ENCODE measurements at places on chromosomes 11 and 22. TPM values are rescaled to one million over a fixed set of nuclear protein-coding genes. Genes with fewer than 3 reads are reported as not detected.

The HTR3A gene
- total RNA-seq = 0.25 TPM

The OR51G1 gene
- total RNA-seq = not detected

The TH gene
- 0.55 TPM for total RNA-seq

The SCARF2 gene
- total RNA-seq = 1.1 TPM

The SLC43A1 gene
- 280 TPM for total RNA-seq

The ABCC8 gene
- total RNA-seq = 14.9 TPM

The VSIG10L2 gene
- not detected for total RNA-seq

The CALCA gene
- not detected for total RNA-seq

The PGR gene
- 1.0 TPM for total RNA-seq

The OVOL1 gene
- total RNA-seq = 2.1 TPM

The ACR gene
- not detected for total RNA-seq

The TALDO1 gene
- 83.9 TPM for total RNA-seq

The IRAG1 gene
- 5.7 TPM for total RNA-seq

The C11orf16 gene
- not detected for total RNA-seq

The C11orf97 gene
- total RNA-seq = not detected

GRCh38 chr11:94000659-94001058 lies 20.5 kb upstream of the HEPHL1 start:
- H3K27me3 ChIP-seq = no peaks in the 10 kb centered on the region
- no peak overlapping the region for H3K27ac ChIP-seq
- no peaks in the 10 kb centered on the region for H3K4me1 ChIP-seq
- H3K36me3 ChIP-seq = no peaks in the 10 kb centered on the region

GRCh38 chr11:72568861-72569260 lies 105.4 kb downstream of the PDE2A start:
- H3K4me3 ChIP-seq = no peak overlapping the region
- no peak for DNase-seq
- no peaks in the 10 kb centered on the region for H3K27me3 ChIP-seq
- no peaks in the 10 kb centered on the region for H3K4me1 ChIP-seq
- H3K27ac ChIP-seq = no peak overlapping the region

DNA sequence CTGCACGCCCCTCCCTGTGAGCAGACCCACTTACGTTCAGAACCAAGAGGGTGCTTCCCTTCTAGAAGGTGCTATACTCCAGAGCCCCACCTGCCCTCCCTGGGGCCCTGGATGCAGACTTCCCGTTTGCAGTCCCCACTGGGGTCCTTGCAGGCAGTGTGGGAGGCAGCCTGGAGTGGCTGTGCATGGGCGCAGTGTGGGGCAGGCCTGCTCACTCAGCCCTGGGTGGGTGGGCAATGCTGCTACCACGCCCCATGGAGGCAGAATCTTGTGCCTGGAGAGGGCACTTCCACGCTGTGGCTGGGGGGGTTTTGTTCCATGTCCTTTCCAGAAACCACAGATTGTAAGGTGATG lies 116.2 kb downstream of the KCNQ1OT1 start:
- no peaks in the 10 kb centered on the region for H3K36me3 ChIP-seq
- H3K4me3 ChIP-seq = no peak overlapping the region
- H3K27ac ChIP-seq = no peak overlapping the region
- no peak for DNase-seq
- H3K4me1 ChIP-seq = no peaks in the 10 kb centered on the region

GRCh38 chr11:86070142-86071056 lies 1.5 kb upstream of the PICALM start:
- no peak overlapping the region for H3K4me3 ChIP-seq
- no peak for DNase-seq
- H3K27ac ChIP-seq = peak overlapping the region; percentile 94
- H3K27me3 ChIP-seq = no peaks in the 10 kb centered on the region
- H3K36me3 ChIP-seq = no peaks in the 10 kb centered on the region

GRCh38 chr11:86269645-86270044 lies 25.1 kb downstream of the EED start:
- no peaks in the 10 kb centered on the region for H3K27me3 ChIP-seq
- no peaks in the 10 kb centered on the region for H3K4me1 ChIP-seq
- H3K36me3 ChIP-seq = no peaks in the 10 kb centered on the region
- H3K4me3 ChIP-seq = no peak overlapping the region
- no peak for DNase-seq

GRCh38 chr11:131841028-131841427 lies 470.6 kb downstream of the NTM start:
- H3K27ac ChIP-seq = no peak overlapping the region
- no peaks in the 10 kb centered on the region for H3K27me3 ChIP-seq
- no peaks in the 10 kb centered on the region for H3K4me1 ChIP-seq
- no peaks in the 10 kb centered on the region for H3K36me3 ChIP-seq
- H3K4me3 ChIP-seq = no peak overlapping the region
- DNase-seq = no peak

- H3K27ac ChIP-seq = no peak overlapping the region
- DNase-seq = no peak
- no peaks in the 10 kb centered on the region for H3K36me3 ChIP-seq
- H3K4me1 ChIP-seq = no peaks in the 10 kb centered on the region
- H3K4me3 ChIP-seq = no peak overlapping the region
Observed at GRCh38 chr11:70481625-70482528, 83.5 kb downstream of the CTTN start.

GRCh38 chr11:45470151-45470793 lies 184.1 kb upstream of the SYT13 start:
- H3K27me3 ChIP-seq = no peaks in the 10 kb centered on the region
- H3K4me1 ChIP-seq = no peaks in the 10 kb centered on the region
- H3K27ac ChIP-seq = peak overlapping the region; percentile 36
- no peak overlapping the region for H3K4me3 ChIP-seq
- DNase-seq = peak; percentile 72

GRCh38 chr11:108620958-108621772 lies 27.6 kb upstream of the EXPH5 start:
- no peak overlapping the region for H3K27ac ChIP-seq
- no peaks in the 10 kb centered on the region for H3K4me1 ChIP-seq
- no peak overlapping the region for H3K4me3 ChIP-seq
- no peak for DNase-seq

DNA sequence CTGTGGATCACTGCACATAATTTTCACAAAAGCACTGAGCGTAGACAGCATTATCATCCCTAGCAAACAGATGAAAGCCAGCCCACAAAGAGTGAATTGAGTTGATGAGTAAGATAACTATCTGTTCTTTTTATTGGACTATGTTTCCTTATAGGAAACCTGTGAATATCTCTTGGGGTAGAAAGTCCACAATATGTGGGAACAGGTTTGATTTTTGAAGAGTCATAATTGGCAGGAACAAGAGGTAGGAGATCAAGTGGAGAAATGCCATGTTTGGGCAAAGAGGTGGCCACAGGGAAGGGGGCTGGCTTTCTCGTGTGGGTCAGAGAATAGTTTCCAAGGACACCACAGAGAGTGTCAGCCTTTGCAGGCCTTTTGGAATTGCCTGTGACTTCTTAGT lies 23.9 kb downstream of the OR51E2 start:
- H3K36me3 ChIP-seq = no peaks in the 10 kb centered on the region
- H3K27ac ChIP-seq = no peak overlapping the region
- no peaks in the 10 kb centered on the region for H3K27me3 ChIP-seq
- H3K4me3 ChIP-seq = no peak overlapping the region
- H3K4me1 ChIP-seq = no peaks in the 10 kb centered on the region
- no peak for DNase-seq

DNA sequence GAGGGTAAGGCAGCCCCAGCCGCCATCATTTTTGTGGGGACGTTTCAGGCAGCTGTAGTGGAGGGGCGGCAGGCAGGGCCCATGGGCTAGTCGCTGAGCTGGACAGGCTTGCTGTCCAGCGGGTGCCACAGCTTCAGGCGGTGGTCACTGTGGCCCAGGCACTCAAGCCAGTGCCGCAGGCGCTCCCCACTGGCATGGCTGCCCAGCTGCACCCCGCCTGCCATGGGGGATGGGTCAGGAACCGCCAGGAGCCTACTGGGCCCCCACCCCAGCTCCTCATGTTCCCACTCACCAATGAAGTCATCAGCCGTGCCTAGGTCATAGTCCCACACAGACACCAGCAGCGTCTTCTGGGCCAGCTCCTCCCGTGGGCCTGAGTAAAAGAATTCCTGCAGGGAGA lies 6.0 kb downstream of the NDUFV1 start:
- H3K27me3 ChIP-seq = no peaks in the 10 kb centered on the region
- no peak for DNase-seq
- H3K4me3 ChIP-seq = no peak overlapping the region
- H3K27ac ChIP-seq = no peak overlapping the region

DNA sequence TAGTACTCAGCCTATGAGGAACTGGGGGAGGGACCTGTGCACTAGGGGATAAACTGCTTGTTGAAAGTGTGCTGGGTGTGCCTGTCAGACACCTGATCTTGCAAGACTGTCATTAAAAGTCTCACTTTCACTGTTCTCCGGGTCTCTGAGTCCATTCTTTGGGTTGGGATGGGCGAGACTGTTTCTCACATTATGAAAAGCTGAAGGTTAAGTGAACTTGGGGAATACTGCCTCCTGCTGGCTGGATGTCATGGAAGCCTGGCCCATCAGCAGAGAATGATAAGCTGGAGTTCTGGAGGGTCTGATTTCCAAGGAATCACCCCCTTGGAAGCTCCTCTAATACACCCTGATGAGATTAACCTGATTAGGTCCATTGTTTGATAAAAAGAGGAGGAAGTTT lies 9.0 kb upstream of the VPREB1 start:
- no peak for DNase-seq
- H3K36me3 ChIP-seq = no peaks in the 10 kb centered on the region
- no peaks in the 10 kb centered on the region for H3K4me1 ChIP-seq
- no peak overlapping the region for H3K27ac ChIP-seq
- no peak overlapping the region for H3K4me3 ChIP-seq

GRCh38 chr11:3796801-3797328 lies 489 bp downstream of the NUP98 start:
- no peaks in the 10 kb centered on the region for H3K27me3 ChIP-seq
- no peak for DNase-seq
- H3K36me3 ChIP-seq = no peaks in the 10 kb centered on the region
- peak overlapping the region; percentile 92 for H3K4me3 ChIP-seq
- H3K27ac ChIP-seq = peak overlapping the region; percentile 75

GRCh38 chr22:17612057-17612456 lies 16.5 kb downstream of the ATP6V1E1 start:
- H3K4me1 ChIP-seq = no peaks in the 10 kb centered on the region
- no peaks in the 10 kb centered on the region for H3K27me3 ChIP-seq
- no peak overlapping the region for H3K27ac ChIP-seq
- H3K36me3 ChIP-seq = peaks cover 24% of the 10 kb centered on the region
- no peak for DNase-seq
- H3K4me3 ChIP-seq = no peak overlapping the region

DNA sequence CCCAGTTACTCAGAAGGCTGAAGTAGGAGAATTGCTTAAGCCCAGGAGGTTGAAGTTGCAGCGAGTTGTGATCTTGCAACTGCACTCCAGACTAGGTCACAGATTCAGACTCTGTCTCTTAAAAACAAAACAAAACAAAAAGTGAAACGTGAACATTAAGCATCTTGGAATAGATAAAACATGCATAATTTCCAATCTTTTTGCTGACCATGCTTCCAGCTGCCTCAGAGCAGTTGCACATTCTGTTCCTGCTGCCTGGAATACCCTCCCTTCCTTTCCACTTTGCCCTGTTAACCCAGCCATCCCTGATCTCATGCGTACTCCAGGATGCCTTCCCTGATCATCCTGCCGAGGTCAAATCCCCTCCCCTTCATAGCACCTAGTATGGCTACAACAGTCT lies 718 bp upstream of the CCDC88B start:
- H3K36me3 ChIP-seq = no peaks in the 10 kb centered on the region
- H3K4me1 ChIP-seq = peaks cover 3% of the 10 kb centered on the region
- H3K27me3 ChIP-seq = no peaks in the 10 kb centered on the region
- no peak overlapping the region for H3K4me3 ChIP-seq
- no peak overlapping the region for H3K27ac ChIP-seq

DNA sequence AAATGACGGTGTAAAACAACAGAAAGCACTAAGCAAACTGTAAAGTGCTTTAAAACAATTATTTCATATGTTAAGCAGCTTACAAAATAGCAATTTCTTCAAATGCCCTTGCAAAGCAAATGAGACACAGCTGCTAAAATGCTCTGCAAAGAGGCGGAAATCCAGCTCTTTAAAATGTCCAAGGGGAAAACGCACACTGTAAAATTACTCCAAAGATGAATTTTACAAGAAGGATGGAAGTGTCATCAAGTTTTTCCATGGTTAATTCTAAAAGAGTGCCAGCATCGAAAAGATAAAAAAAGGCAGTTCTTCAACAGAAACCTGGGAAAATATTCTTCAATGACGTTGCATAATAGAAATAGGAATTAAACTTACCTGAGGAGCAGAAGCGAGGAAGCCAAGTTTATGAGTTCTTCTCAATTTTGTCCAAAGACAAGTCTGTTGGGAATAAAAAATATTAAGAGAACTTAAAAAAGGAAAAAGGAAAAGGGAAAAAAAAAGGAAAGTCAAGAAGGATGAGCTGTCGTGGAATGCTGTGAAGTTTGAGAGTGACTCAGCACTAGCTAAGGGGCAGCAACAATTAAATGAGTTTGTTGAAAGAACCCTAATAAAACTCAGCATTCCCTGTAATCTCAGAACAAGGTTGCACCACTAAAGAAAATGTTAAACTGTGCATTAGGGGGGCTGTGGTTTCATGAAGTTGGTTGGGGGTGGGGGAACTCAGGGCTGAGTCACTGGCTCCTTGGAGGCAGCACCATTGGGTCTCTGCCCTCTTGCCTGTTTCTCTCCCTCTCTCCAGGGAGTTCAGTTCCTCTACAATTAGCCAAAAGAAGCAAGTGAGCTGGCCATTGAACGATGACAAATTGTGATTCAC lies 64.2 kb upstream of the BLID start:
- DNase-seq = no peak
- no peak overlapping the region for H3K4me3 ChIP-seq
- no peaks in the 10 kb centered on the region for H3K27me3 ChIP-seq
- no peaks in the 10 kb centered on the region for H3K36me3 ChIP-seq
- no peak overlapping the region for H3K27ac ChIP-seq

DNA sequence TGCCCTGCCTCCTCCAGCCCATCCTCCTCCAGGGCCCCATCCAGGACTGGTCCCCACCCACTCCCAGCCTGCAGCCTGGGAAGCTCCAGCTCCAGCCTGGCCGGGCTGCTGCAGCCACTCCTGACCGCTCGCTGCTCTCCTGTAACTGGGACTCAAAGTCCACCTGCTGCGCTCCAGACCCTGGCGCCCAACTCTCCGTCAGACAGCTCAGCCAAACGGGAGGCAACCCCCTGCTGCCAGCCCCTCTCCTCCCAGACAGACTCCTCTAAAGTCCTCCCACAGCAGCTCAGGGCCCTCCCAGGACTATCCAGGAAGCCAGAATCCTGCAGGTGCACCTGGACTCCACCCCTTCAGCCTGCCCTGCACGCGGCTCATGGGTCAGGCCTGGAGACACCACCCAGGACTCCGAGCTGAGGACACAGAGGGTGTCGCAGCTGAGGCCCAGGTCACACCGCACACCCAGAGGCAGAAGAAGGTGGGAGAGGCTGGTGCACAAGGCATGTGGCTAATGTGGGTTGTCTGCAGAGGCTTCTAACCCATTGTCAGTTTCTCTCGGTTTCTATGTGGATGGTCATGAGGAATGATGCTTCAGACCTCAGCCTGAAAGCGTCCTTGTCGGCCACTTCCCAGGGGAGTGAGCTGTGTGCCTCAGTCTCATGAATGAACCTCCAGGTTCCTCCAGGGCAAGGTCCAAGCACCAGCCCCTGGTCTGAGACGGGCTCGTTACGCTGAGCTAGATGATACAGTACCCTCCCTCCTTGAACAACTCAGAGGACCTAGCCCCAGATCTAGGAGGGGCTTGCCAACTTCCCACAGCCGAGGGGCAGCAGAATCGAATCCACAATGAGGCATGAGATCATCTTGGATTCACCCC lies 1514.8 kb downstream of the TBC1D22A start:
- H3K36me3 ChIP-seq = no peaks in the 10 kb centered on the region
- no peaks in the 10 kb centered on the region for H3K4me1 ChIP-seq
- DNase-seq = no peak
- no peaks in the 10 kb centered on the region for H3K27me3 ChIP-seq
- H3K4me3 ChIP-seq = no peak overlapping the region

All from pancreas (tissue), 10 donors.